ENCODE measurements at places on chromosomes 3 and 15.

- no peak for DNase-seq
Measured at GRCh38 chr15:41792000-41792637, 17.8 kb downstream of the MAPKBP1 start.

DNA sequence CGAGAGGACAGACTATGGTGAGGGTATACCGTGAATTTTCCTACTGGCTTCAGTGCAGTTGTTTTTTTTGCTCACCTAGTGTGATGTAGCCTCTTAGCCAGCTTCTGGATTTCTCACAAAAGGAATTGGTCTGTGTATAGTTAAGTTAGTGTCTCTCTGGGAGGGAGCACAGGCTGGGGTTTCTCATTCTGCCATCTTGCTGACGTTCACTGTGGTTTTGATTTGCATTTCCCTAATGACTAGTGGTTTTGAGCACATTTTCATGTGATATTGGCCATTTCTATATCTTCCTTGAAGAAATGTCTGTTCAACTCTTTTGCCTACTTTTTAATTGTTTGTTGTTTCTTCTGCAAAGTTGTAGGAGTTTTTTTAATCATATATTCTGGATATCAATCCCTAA lies 2.2 kb upstream of the CD86 start:
- DNase-seq: no peak

GRCh38 chr15:81807186-81807585 lies 238.6 kb downstream of the MEX3B start:
- no peak for DNase-seq

DNA sequence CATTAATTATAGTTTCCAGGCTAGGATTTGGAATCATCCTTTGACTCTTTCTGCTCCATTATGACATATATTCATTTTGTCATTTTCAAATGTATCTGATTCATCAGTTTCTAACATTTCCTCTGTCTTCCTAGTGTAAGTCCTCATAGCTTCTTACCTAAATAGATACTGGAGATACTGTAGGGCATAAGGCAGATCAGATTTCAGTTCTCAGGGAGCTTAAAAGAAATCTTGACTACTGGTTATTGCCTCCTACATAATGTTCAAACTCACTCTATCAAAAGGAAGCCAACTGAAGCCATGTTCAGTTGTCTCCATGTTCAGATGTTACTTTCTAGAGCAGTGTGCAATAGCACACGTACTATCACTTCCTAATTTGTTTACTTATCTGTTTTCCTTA lies 29.6 kb upstream of the CTDSPL2 start:
- DNase-seq: no peak

- DNase-seq: no peak
Measured at GRCh38 chr15:47705281-47705997, 11.9 kb upstream of the SEMA6D start.
